NCI-H2171 (cell line): ENCODE measurements at places on chromosomes 3 and 15.

GRCh38 chr3:98371186-98371585 is 17.5 kb downstream of the OR5K4 start:
- no peak for DNase-seq

DNA sequence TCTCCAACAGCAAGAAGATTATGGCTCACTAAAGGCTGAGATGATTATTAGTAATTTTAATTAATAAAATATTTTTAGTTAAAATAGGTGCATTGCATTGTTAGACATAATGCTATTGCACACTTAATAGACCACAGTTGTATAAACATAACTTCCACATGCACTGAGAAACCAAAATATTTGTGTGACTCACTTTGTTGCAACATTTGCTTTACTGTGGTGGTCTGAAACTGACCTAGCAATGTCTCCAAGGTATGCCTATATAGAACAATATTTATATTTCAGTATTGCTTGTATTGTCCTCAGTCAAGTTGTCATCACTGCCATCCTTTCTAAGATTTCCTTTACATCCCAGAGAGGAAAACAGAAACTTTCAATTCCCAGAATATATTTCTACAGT is 1215.2 kb downstream of the SI start:
- no peak for DNase-seq

- DNase-seq: peak; percentile 38
These were observed 69.8 kb downstream of the HES1 start for GRCh38 chr3:194205675-194206133.

GRCh38 chr3:121552379-121552778 is 6.6 kb upstream of the POLQ start:
- no peak for DNase-seq

DNA sequence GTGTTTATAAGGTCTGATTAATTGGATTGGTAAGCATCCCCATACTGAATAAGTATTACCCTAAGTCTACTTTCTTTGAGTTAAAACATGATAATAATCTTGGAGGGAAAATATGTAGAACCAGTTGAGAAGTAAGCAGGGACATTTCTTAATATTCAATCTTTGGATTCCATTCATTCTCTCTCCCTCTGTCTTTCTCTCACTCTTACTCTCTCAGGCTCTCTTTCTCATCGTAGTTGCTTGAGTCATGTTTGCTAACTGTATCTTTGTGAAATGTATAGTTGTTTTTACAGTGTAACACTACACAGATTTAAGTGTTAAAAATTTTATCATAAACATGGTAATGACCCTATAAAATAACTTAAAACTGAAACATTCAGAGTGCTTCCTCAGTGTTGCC is 163.8 kb downstream of the RSRC1 start:
- no peak for DNase-seq

GRCh38 chr3:13707456-13707855 is 158.5 kb downstream of the FBLN2 start:
- no peak for DNase-seq

- DNase-seq: no peak
These were observed 13.7 kb upstream of the ABHD2 start for GRCh38 chr15:89074402-89075012.

DNA sequence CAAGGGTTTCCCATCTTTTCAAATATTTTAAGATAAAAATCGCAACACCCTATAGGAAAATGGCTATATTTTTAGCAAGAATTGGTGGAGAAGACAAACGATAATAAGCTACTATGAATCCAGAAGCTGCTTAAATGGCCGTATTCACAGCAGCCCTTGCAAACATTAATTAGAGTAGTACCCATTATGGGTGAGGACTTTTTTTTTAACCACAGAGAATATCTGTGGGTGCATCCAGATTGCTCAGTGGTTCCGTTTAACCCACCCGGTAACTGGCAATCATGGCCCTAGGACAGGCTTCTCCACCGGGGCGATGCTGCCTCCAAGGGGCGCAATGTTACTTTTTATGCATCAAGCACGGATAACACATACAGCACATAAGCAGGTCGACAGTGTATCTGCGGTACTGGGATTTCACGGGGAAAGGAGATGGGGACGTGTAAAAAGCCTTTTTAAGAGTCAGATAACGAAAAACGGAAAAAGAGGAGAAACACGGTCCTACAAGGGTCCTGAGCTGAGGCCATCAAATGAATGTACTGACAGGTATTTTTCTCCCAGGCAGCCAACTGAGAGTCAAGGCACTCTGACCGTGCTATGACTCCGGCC is 968 bp upstream of the TMEM266 start:
- no peak for DNase-seq

DNA sequence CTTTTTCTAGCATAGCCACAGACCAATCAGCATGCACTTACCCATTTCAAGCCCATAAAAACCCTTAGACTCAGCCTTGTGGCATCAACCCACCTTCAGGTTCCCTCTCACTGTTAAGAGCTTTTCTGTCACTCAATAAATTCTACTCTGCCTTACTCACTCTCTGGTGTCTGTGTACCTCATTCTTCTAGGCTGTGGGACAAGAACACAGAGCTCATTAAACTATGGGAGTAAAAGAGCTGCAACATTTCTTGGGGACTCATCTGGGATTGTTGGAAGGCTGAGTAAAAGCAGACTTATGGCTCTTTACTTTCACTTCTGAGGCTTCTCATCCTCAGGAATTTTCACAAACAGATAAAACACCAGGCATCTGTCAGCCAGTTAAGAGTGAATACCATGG is 879.3 kb downstream of the ROBO2 start:
- DNase-seq: no peak

- DNase-seq: no peak
These were observed 28.8 kb downstream of the RAB8B start for GRCh38 chr15:63218100-63218808.
